ENCODE measurements at places on chromosomes 5 and 9.

DNA sequence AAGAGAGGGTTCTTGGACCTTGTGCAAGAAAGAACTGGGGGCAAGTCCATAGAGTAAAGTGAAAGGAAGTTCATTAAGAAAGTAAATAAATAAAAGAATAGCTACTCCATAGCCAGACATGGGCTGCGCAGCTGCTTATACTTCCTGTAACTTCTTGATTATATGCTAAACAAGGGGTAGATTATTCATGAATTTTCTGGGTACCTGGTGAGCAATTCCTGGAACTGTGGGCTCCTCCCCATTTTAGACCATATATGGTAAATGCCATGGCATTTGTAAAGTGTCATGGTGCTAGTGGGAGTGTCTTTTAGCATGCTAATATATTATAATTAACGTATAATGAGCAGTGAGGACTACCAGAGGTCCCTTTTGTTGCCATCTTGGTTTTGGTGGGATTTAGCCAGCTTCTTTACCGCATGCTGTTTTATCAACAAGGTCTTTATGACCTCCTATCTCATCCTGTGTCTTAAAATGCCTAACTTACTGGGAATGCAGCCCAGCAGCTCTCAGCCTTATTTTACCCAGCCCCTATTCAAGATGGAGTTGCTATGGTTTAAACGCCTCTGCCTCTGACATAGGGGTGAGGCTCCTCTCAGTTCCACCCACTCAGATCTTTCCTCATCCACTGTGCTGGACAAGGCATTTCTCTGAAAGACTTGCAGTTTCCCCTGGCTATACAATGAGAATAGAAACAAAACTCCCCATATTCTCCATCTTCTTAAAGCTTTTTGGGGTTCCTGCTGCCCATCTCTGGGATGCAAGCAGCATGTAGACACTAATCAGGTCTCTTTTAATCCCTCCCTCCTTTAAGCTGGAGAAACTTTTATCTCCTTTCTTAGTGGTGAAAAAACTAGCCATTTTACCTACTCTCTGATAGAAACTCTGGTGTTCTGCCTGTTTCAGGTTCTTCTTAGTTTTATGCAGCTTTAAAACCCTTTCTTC lies 91.2 kb downstream of the ARRDC3 start:
- DNase-seq: no peak

GRCh38 chr5:136205941-136206340 lies 13.0 kb upstream of the SMIM32 start:
- DNase-seq: no peak

GRCh38 chr9:93567271-93567959 lies 9.0 kb upstream of the PHF2 start:
- DNase-seq: no peak

DNA sequence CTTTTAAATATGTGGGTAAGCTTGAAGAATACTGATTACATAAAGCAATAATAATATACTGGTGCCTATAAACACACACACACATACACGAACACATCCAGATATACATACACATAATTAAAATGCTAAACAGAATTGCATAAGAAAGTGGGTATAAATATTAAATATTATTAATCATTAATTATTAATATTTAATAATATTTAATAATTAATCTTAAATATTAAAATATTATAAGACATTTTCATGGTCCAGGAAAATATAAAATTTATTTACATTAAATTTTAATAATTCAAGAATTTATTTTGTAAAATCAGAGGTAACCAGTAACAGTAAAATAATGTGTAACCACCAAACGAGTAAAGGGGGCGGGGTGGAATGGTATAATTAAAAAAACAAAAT lies 178.3 kb downstream of the TMEM232 start:
- no peak for DNase-seq

GRCh38 chr5:120327180-120327579 lies 136.9 kb upstream of the PRR16 start:
- no peak for DNase-seq

GRCh38 chr5:160021831-160022446 lies 13.0 kb downstream of the TTC1 start:
- peak; percentile 82 for DNase-seq

DNA sequence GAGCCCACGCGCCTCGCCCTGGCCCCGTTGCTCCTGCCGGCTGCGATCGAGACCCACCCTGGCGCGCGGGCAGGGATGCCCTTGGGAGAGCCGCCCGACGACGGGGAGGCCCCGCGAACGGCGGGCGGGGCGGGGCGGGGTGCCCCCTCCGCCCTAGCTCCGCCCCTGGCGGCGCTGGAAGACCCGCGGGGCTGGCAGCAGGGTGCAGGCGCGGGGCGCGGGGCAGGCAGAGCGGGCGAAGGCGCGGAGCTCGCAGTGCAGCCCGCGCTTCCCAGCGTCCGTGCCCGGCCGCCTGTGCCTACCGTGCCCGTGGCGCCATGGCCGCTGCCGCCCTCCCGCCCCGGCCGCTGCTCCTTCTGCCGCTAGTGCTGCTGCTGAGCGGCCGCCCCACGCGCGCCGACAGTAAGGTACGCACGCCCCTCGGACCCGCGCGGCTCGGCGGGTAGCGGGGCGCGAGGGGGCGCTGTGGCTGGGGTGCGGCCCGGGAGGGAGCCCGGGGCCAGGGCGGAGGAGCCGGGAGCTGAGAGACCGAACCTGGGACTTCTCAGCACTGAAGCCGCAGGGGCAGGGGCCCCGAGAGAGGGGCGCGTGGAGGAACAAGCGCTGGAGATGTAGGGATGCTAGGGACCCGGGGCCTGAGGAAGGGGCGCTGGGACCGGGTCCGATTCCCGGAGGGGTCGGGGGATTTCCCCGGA lies at the start of gene OLFML2A:
TSS of gene OLFML2A (plus strand) at position 180 of the 695 bp plus-strand sequence. CDS start at position 318, 138 bp downstream.
- DNase-seq: no peak

DNA sequence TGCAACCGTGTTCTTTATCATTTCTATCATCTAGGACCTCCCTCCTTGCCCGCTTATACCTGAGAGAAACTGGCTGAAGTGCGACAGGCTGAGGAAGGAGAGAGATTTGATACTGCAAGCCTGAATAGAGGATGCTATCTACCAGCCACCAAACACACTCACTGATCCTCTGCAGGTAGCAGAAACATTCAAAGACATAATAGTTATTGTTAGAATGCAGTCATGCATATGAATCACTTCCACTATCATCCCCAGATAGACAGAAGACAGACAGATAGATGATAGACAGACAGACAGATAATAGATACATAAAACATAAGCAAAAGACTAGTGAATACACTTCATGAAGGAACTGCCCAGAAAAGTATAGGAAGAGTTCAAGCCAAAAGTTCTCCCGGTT lies 32.9 kb downstream of the FAM81B start:
- DNase-seq: no peak

DNA sequence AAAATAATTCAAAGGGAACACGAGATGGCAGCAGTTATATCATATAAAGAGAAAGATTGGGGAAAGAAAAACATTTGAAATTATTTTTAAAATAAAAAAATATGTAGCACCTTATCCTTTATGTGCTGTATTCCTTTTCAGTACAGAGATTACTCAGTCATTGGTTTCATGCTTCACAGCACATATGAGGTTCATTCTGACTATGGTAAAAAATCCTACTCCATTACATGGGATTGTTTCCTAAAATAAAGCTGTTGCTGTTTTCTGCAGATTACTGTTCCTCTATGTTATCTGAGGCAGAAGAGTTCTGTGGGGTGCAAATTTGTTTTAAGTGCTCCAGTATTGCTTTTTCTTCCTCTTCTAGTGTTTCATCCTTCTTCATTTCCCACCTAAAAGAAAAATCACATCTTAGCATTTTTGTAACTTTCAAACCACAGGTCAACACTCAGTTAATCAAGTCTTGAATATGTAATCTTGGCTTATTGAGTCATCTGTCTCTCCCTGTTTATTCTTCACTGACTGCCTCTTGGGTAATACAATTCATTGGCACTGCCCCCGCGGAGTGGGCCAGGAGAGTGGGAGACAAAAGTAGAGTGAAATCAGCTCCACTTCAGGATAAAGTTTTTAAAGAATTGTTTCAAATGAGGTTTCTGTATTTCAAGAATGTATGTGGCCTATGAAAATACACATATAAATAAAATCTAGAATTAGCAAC lies 412.5 kb upstream of the POU5F2 start:
- DNase-seq: no peak

DNA sequence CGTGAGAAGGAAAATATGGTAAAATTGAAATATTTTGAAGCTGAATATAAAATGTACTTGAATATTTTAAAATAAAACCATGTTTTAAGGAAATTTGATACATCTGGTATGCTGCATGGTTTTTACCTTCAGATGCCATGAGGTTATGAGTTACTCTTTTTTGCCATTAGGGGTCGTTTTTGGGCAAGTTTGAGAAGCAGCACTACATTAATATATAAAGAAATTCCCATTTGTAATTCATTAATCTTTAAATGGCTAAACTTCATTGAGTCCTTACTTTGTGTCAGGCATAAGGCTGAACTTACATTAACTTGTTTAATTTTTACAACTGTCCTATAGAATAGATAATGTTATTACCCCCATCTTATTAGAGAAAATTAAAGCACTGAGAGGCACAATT lies 152.3 kb downstream of the KDM4C start:
- DNase-seq: no peak

DNA sequence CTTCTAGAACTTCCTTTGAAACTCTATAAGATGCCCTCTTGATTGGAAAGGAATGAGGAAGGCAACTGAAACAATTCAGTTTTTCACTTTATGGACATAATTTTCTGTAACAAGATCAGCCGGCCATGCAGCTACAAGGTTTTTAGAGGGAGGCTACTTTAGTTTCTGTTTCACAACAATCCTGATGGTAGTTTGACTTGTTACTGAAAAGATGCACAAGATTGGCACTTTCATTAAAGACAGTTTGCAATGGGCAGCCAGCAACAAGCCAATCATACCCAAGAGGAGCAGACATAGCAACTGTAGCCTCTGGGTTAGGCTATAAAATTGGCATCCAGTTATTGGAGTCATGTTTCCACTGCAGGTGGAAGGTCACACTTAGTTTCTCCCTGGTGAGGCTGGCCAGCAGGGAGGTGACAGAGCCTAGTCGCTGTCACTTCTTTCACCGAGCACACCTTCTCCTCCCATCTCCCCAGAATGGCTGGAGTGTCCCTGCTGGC lies 74.3 kb upstream of the TGFBR1 start:
- DNase-seq: no peak

GRCh38 chr5:124661317-124662141 lies 84.9 kb downstream of the ZNF608 start:
- no peak for DNase-seq

DNA sequence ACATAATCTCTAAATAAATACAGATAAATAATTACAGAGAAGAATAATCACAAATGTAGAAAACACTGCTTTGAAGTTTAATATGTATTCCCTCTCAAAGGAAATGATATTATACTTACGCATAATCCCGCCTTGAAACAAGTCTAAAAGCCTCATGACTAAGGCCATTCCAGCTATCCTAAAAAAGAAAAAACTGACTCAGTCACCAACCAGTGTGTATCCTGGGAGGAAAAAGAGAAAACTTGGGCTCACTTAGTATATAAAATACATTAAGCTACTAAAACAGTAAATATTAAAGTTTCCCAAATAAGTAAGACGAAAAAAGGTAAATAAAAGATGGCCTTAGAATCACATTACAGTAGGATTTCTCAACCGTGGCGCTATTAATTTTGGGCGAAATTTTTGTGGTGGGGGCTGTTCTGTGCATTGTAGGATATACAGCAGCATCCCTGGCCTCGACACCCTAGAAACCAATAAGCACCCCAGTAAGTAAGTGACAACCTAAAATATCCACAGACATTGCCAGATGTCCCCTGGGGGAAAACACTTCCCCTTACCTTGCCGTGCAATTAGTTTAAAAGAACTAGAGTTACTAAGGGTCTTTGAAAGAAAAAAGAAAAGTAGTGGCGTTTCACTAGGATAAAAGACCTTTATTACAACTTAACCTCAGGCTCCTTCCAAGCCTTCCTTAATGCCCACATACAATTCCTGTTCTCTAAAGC lies 1.1 kb downstream of the HSPA9 start:
- no peak for DNase-seq

DNA sequence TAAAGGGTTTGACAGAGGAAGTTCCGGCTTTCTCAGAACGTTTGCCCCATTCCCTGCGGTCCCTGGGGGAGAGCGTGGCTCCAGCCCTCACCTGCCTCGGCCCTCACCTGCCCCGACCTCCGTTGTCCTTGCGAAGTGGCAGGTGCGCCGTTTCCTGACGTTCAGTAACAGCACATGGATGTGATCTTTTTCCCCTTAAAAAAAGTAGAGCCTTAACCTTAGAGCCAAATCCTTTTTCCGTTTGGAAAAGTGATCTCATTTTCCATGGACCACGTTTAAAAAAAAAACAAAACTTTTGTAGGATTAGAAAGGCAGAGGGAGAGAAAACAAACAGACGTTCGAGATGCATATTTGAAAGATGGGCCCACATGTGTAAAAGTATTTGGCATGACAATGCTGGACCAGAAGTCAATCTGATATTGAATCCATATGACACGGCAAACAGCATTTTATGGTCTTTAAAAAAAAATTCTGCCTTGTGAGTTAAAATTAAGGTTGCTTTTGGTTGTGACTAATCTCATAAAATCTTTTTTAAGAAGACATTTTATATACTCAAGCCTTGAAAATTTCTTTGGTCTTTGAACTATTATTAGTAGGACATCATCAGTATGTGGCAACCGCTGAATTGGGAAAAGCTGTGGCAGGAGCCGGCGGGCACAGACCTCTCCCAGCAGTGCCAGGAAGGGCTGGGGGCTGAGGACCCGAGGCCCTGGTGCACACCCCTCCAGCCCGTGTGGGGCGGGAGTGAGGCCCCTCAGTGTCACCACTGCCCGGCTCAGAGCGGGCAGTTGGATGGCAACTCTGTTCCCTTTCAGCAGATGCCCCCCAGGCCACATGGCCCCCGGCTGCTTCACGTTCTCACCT lies 42.5 kb upstream of the EXOC3 start:
- no peak for DNase-seq

GRCh38 chr5:12023614-12024241 lies 119.5 kb upstream of the CTNND2 start:
- peak; percentile 65 for DNase-seq

DNA sequence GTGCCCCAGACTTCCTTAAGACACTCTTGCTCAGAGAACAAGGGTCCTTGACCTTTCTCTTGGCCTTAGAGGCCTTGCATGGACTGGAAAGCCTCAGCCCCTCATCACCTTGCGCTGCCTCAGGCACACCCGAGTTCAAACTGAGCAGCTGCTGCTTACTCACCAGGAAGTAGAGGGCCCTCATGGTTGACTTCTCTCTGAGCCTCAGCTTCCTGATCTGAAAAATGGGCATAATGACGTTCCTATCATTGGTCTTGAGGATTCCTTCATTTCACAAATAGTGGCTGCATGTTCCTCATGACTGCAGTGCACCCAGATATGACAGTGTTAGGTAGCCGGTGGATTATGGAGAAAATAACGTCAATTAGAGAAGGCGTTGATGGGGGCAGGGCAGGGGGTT lies 28.6 kb downstream of the IER5L start:
- no peak for DNase-seq

DNA sequence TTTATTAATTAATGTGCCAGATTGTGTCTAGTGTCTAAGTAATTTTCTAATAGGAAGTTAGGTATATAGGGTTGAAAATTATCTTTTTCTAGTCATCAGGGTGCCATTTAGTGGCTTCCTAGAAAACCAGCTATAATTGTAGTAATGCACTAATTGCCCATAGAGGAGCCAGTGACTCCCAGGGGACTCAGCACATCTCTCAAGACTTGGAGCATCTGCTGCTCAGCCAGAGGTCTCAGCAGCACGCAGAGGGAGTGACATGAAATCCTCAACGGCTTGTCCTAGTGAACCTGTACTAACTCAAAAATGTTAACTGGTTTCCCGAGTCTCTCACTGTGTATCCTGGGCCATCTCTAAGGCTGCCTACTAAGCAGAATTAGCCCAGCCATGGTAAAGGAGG lies 78.2 kb upstream of the MAN2A1 start:
- DNase-seq: no peak
